ENCODE measurements at places on chromosomes 12 and 14.

DNA sequence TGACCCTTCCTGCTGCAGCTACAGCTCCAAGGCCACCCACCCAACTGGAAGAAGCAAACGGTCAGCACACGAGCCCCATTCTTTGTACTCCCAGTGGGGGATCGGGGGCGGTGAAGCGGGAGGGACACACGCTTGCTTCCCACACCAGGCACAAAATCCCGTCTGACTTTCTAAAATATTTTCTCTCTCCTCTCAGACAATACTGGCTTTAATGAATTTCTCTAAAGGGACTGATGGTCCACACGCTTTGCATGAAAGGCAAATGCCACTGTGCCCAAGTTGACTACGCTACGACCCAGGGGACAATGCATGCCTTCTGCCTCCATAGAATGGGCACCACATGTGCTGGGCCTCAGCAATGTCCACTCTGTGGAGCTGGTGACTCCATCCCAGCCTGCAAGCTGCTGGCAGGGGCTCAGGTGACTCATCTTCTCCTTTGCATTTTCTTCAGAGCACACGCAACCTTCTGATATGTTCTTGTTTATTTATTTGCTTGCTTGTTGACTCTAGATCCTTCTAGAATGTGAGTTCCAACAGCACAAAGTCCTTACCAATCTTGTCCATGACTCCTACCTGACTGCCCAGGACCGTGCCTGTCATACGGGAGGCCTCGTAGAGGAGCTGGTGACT, 15.6 kb downstream of the SYNE3 start:
- no peak for DNase-seq

GRCh38 chr14:31357279-31357678, 63.1 kb downstream of the HEATR5A start:
- no peak for DNase-seq

GRCh38 chr14:25102788-25103187, 52.8 kb upstream of the STXBP6 start:
- no peak for DNase-seq

DNA sequence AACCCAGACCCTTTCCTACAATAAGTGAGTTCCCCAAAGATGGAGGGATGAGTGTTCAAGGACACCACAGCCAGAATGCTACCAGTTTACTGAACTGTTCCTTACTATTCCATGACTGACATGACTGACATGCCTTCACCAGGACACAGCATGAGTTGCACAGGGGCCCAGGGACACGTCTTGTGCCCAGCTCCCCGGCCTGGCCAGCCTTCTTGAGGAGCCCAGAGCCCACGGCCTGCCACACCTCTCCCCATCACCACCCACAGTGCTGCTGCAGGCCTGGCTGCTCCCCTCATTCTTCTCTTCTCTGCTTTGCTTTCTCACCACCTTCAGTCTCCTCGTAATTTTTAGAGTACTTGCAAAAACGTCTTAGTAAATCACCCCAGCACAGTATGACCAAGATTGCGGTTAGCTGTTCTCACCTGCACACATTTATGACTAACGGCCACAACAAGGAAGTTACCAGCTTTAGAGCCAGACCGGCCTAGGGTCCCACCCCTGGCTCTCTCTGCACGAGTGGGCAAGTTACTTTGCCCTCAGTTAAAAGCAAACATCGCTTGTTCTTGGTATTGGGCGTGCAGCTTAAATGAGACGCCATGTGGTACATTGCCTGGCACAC, 18.5 kb downstream of the PPP2R5E start:
- DNase-seq, result peak; percentile 40

DNA sequence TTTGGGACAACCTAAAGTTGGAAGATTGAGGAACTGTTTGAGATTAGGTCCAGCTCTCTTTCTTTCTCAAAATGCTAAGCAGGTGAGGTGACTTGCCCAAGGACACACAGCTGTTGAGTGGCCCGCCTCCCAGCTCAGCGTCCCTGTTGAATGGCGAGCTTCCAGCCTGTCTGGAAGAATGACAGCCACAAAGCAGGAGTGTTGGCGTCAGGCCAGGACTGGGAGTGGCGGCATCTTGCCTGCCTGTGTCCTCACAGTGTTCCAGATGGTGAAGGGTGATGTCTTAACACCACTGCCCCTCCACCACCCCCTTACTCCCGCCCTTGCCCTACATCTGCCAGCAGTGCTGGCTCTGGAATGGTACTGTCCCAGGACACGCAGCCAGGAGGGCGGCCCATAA, 4.4 kb upstream of the CEBPE start:
- DNase-seq, result peak; percentile 56

DNA sequence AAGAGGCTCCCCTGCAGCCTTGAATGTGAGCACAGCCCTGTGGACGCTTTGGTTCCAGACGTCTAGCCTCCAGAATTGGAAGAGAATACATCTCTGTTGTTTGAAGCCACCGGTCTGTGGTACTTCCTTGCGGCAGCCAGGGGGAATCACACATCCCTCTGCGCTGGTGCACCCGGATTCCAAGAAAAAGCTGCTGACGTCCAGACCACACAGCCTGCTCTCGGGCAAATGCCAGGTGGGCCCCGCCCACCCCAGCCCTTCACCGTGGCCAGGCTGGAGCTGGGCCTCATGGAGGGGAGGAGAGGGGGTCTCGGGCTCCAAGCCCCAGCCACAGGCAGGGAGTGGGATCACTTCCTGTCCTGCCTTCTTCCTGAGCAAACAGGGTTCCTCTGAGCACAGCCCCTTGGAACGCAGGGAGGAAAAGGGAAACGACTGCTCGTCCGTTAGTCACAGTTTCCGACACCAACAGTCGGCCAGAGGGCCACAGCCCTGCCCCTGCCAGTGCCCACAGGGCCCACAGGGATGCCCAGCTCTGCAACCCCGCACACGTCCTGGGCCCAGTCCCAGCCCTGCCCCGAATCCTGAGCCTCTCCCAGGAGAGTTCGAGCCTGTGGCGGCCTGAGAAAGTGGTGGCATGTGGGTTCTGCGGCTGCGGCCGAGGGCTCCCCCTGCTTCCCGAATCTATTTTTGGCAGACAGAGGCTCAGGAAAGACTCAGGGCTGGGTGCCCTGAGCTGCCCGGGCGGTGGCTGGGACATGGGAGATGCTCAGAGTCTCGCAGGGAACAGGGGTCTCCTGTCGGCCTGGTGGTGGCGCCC, 85.3 kb downstream of the RFLNA start:
- peak; percentile 94 for DNase-seq

- no peak for DNase-seq
Measured at GRCh38 chr12:1161197-1161596, 170.2 kb downstream of the ERC1 start.

GRCh38 chr14:23561873-23562821, 5.4 kb downstream of the AP1G2 start:
- DNase-seq, result no peak

DNA sequence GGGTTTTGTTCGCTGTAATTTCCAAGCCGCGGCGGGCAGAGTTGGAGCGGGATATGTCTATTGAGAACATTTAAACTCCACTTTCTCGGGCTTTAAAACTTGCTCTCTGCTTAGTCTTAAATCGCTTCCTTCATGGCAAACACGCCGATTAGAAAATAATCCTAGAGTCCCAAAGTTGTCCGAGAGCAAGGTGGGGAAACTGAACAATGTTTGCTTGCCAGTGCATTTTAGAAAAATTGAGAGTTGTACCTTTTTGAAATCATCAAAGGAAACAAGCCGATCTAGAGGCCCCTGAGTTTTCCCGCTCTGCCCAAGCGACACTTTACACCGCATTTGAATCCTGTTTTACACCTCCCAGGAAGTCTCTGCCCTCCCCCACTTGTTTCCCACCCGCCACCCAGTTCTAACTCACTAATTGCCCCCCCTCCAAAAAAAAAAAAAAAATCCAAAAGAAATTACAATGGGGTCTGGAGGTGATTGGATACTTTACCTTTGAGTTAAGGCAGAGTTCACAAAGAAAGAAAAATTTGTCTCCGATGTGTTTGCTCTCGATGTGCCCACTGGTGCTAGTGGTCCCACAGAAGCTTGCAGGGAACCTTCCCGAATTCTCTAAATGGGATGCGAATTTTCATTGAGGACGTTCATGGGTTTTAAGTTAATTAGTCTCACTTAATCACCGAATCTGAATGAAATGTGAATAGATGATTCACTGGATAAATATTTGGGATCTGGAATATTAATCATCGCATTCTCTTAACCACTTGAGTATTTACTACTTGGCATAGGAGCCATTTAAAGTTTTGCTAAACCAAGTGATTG, 2.3 kb downstream of the HMGA2 start:
- DNase-seq, result no peak

DNA sequence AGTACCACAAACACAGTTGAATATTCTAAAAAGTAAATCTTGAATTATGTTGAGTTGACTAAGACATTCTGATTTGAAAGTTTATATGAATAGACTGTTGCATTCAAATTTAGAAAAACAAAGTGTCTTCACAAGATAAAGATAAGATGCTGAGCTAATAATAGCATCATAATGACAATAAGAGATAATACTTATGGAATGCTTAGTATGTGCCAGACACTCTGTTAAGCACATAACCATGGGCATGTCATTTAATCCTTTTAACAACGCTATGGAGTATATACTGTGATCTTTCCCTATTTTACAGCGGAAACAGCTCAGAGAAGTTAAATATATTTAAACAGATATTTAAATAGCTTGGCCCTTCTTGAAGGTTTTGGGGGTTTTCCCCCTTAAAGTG, 163.4 kb downstream of the SRGAP1 start:
- no peak for DNase-seq

DNA sequence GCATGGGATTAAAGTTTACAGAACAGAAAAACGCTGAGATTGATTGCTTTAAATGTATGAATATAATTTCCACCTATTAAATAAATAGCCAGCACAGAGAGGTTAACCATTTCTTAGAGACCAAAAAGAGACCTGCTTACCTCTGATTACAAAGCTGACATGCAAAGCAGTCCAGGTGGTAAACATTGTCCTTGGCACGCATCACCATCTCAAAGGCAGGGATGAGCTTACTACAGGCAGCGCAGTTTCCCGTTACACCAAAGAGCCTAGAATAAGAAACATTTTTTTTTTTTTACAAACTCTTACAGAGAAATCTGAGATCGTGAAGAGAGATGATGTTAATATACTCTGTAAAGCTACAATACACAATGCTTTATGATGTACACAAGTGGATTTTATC, 45.7 kb downstream of the LMO3 start:
- DNase-seq, result no peak

- no peak for DNase-seq
Measured at GRCh38 chr12:53768976-53769375, 17.2 kb upstream of the CISTR start.

- no peak for DNase-seq
Measured at GRCh38 chr12:58393152-58393551, 451.8 kb downstream of the ATP23 start.

DNA sequence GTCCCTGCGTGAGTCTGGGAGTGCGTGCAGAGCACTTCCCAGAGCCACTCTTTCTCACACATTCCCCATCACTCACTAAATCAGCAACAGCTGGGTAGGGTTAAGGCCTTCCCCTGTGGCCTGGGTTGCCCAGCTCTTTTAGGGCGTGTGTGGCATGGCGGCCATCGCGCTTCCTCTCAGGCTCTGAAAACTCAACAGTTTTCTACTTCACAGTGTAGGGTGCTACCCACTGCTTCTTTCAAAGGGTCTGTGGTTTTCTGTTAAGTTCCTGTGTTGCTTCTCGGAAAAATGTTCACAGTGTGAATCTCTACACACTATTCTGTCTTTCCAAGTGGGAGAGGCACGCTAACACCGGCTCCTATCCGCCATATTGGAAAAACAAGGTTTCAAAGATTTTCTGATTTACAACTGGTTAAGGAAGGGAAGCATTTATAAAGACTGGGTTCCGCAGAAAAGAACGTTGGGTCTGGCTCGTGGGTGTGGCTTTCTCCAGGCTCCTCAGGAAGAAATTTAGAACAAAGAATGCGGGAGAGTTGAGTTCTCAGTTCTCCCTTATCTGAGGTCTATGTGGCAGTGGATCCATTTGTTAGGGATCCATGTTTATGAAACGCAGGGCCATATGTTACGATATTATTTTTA, 34.9 kb upstream of the AEBP2 start:
- DNase-seq, result no peak

- no peak for DNase-seq
Measured at GRCh38 chr12:4201333-4202100, 72.0 kb upstream of the CCND2 start.

DNA sequence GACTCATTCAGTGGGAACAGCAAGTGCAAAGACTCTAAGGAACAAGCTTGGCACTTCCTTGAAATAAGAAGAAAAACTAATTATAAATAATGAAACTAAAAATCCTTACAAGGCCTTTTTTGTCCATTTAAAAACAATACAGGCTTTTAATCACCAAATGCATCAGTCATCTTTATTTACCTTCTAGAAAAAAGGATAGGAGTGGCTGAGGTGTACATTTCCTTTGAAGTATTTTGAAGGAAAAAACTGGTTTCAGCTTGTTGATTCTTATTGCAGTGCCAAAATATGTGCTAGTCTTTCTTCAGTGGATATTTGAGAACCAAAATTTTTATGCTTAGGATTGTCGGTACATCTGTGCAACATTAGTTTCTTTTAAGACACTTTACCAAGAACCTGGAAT, 29.8 kb downstream of the MED21 start:
- DNase-seq, result no peak

DNA sequence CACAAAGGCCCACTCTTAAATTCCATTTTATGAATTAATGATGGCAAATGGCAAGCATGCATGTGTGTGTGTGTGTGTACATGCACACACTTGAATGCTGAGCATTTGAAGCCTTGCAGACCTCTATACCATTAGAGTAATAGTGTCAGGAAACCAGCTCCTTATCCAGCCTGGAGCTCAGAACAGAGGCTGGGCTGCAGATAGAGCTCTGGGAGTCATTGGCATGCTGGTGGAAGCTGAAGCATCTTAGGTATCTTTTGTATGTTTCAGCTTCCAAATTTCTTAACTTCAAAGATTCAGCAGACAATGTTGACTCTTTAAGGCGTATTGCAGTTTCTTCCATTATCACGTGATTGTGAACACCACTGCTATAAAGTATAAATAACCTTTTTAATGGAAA, 192.9 kb upstream of the ARHGAP5 start:
- peak; percentile 61 for DNase-seq

DNA sequence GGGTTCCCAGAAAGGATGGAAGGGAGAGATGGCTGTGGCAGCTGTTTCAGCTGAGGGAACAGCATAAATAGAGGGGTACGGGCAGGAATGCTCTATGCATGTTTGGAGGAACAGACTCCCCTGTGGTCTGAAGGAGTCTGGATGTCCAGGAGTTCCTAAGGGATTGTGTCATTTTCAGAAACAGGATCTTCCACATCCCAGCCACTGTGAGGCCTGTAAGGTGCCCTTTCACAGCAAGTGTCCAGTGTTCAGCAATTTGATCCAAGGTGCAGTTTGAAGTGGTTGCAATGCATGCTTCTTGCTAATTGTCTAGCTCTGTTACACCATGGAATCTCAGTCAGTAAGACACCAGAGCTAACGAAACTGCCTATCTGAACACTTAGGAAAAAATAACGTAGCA, 46.7 kb upstream of the TCL1A start:
- DNase-seq, result no peak

- no peak for DNase-seq
Measured at GRCh38 chr12:53378724-53379388, 1.1 kb upstream of the SP1 start.

DNA sequence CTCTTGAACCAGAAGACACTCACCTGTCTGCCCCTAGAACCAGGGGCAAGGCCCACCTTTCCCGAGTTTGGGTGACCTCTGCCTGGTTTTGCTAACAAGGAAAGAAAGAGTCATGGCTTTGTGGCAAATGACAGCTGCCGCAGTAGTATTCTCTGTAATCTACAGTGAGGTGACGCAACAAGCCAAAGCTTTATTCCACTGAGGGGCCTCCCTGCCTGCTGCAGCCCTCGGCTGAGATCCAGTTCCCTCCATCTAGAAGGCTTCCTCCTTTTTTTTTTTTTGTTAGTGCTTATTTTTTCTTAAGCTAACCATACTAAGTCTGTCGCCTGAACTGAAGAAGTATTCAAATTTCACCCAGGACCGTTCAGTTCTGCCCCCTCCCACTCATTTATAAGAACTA, 142.3 kb upstream of the TMCC3 start:
- no peak for DNase-seq

All from islet precursor cell (in vitro differentiated cells).